Activated T-helper 1 cell treated with anti-CD3 and anti-CD28 coated beads, Interleukin-12 subunit alpha, Interleukin-12 subunit beta, Interleukin-2, Interleukin-4 antibody, amounts not matched to agents 30 ng/mL and 10 ng/mL and 1 ng/mL, durations not matched to agents 14 hours and 24 hours and 36 hours (primary cell): ENCODE measurements at places on chromosomes 5 and 9. TPM values are rescaled to one million over a fixed set of nuclear protein-coding genes. Genes with fewer than 3 reads are reported as not detected.

The CCDC152 gene
- total RNA-seq = 4.3 and 4.9 TPM in 2 replicates

DNA sequence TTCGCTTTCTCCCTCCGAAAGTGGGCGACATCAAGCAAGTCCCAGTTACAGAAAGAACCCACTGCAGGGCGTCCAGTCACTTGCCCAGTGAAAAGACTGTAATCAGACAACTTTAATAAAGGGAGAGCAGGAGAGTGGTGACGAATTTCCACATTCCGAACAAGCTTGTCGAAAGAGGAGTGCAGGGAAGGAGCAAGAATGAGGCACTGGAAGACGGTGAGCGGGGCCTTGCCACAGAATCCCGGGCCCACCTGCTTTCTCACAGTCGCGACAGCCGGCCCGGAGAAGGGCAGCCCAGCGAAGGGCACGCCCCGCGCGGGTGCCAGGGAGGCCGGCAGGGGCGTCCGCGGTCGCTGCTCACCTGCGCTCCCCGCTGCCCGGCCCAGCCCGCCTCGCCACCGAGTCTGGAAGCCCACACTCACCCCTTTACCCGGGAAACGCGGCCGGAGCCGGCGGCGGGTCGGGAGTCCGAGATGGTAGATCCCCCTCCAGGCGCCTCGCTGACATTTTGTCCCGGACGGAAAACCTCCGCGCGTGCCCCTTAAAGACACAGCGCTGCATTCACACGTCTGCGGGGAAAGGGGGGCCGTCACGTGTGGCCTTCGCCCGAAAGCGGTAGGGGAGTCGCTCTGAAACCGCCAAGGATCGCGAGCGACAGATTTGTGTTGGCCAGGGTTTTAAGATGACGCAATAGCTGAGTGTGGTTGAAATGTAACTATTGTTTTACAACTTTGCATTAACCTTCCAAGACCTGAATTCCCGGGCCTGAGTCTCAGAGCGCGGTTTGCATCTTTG is at the start of gene ZBED3:
Gene ZBED3, minus strand, starts transcription at position 597 of the 795 bp plus-strand sequence. CDS start 9,407 bp downstream, outside the sequence.
- no peaks in the 10 kb centered on the region for H3K36me3 ChIP-seq
- H3K4me1 ChIP-seq = peaks cover 8% of the 10 kb centered on the region
- peak within 1 kb of the TSS; percentile 84 for H3K4me3 ChIP-seq
- DNase-seq = peak; percentile 10
- peaks cover 9% of the 10 kb centered on the region for H3K27me3 ChIP-seq

DNA sequence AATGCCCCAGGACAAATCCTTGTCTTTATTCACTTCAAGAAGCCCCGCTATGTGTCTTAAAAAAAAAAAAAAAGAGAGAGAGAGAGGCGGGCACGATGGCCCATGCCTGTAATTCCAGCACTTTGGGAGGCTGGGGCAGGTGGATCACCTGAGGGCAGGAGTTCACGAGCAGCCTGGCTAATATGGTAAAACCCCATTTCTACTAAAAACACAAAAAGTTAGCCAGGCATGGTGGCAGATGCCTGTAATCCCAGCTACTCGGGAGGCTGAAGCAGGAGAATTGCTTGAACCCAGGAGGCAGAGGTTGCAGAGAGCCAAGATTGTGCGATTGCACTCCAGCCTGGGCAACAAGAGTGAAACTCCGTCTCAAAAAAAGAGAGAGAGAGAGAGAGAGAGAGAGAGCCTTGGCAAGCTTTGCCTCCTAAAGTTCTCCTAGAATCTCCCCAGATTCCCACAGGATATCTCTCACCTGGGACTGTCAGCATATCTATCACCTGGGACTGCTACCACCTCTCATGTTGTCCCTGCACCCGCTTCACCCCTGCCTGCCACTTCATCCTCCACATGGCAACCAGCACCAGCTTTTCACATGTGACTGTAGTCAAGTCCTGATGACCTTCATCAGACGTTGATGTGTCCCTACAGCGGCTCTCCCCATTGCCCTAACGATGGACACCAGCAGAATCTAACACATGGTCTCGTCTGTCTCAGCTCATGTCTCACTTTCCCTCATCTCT is 5.8 kb downstream of the ITK start:
- DNase-seq = no peak
- H3K27me3 ChIP-seq = no peaks in the 10 kb centered on the region
- H3K4me1 ChIP-seq = peaks cover 72% of the 10 kb centered on the region
- peaks cover 73% of the 10 kb centered on the region for H3K36me3 ChIP-seq

GRCh38 chr9:130565792-130566191 is 13.6 kb upstream of the FUBP3 start:
- no peak for DNase-seq
- no peaks in the 10 kb centered on the region for H3K4me1 ChIP-seq
- H3K27me3 ChIP-seq = peaks cover 6% of the 10 kb centered on the region
- no peak overlapping the region for H3K4me3 ChIP-seq

The PSAT1 gene
- 85.7 and 91.8 TPM in 2 replicates for total RNA-seq

- no peaks in the 10 kb centered on the region for H3K27me3 ChIP-seq
- H3K36me3 ChIP-seq = no peaks in the 10 kb centered on the region
- DNase-seq = no peak
- H3K4me3 ChIP-seq = no peak overlapping the region
- no peak overlapping the region for H3K27ac ChIP-seq
These were observed 821.2 kb downstream of the PTPRD start for GRCh38 chr9:9791611-9792010.

DNA sequence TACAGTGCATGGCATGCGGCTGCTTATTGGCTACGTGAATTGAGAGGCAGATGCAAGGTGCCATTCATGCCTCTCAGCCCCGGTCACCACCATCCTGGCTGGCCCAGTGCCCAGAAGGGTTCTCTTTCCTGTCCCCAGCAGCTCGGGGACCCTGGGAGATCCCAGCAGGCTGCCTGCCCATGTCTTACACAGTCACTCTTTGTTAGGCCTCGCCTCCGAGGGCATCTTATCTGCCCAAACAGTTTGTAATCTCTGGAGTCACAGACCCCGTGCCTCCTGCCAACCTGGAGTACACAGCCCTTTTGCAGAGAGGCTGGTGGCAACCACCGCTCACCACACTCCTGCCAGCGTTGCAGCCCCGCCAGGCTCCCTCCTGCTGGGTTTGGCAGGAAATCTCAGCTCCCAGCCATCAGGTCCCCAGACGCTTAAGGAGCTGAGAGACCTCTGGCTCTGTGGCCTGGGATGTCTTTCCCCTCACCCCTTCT is 7.0 kb upstream of the AK1 start:
- H3K4me3 ChIP-seq = no peak overlapping the region
- H3K27me3 ChIP-seq = no peaks in the 10 kb centered on the region
- no peak for DNase-seq
- H3K36me3 ChIP-seq = peaks cover 33% of the 10 kb centered on the region
- peaks cover 15% of the 10 kb centered on the region for H3K4me1 ChIP-seq

DNA sequence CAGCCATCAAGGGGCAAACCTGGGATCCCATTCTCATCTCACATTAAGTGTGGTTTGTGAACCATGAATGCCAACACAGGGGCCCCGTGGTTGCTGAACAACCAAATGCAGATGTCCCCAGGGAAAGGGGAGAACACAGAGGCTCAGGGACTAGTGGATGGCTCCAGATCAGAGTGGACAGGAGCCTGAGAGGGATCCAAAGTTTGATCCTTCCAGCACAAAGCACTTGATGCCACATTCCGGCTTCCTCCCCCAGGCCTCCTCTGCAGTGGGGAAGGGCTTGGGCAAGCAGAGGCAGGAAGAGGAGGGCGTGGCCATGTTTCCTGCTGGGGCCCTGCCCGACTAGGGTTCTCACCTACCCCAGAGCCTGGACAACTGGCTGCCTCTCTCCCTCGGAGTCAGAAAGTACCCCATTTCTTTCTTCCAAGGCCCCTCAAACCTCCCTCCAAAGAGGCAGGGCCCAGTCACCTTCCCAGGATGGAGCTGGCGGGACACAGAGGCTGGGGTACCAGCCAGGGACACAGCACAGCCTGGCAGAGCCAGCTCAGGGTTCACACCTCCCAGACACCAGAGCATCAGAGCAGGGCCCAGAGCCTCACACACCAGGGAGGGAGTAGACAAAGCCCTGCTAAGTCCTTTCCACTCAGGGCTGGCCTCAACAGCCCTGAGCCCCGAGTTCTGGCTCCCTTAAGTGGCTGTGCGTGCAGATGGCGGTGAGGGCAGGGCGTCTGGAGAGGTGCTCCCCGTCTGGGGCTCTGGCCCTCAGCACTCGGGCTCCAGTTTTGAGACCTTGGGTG is 4.3 kb upstream of the RNF44 start:
- H3K27me3 ChIP-seq = no peaks in the 10 kb centered on the region
- DNase-seq = peak; percentile 74
- H3K4me1 ChIP-seq = peaks cover 55% of the 10 kb centered on the region
- peak overlapping the region; percentile 94 for H3K27ac ChIP-seq

GRCh38 chr5:95959051-95959887 is 2.4 kb downstream of the ELL2 start:
- H3K27ac ChIP-seq = peak overlapping the region; percentile 18
- peaks cover 76% of the 10 kb centered on the region for H3K4me1 ChIP-seq
- peaks cover 34% of the 10 kb centered on the region for H3K36me3 ChIP-seq
- no peaks in the 10 kb centered on the region for H3K27me3 ChIP-seq

The IRX1 gene
- total RNA-seq = not detected in 2 replicates

The INVS gene
- 16.3 and 17.0 TPM in 2 replicates for total RNA-seq

The GALNT12 gene
- total RNA-seq = 2.3 and 2.5 TPM in 2 replicates
